ENCODE measurements at places on chromosomes 4 and X.
A peak's percentile ranks its signal among the peaks of the same experiment; 100 is the strongest.

GRCh38 chr4:169131556-169132208 is 121.6 kb upstream of the CBR4 start:
- no peak for DNase-seq

- no peak for DNase-seq
These were observed 114.0 kb downstream of the PCDH10 start for GRCh38 chr4:133263104-133263503.

DNA sequence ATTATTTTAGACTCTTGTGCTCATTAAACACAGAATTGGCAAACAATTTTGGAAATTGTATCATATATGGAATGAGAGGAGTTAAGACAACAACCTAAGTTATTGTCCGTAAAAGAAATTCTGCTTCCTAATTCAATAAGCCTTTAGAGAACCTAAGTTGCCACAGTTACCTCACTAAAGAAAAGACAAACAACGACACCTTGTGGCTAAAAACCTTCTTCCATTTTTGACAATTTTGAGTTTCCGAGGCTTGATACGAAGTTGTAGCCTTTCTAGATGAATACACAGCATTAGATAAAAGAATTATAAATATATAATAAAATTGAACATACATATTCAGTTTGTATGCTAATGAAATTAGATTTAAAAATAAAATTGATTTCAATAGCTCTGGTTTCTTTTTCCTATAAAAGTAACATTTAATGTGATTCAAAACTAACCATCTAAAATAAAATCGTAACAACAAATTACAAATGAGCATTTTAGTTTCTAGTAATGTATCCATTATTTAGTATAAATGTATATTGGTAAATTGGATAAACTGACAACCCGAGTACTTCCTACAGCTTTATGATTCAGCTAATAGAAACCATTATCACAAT is 275.1 kb downstream of the GPM6A start:
- no peak for DNase-seq

DNA sequence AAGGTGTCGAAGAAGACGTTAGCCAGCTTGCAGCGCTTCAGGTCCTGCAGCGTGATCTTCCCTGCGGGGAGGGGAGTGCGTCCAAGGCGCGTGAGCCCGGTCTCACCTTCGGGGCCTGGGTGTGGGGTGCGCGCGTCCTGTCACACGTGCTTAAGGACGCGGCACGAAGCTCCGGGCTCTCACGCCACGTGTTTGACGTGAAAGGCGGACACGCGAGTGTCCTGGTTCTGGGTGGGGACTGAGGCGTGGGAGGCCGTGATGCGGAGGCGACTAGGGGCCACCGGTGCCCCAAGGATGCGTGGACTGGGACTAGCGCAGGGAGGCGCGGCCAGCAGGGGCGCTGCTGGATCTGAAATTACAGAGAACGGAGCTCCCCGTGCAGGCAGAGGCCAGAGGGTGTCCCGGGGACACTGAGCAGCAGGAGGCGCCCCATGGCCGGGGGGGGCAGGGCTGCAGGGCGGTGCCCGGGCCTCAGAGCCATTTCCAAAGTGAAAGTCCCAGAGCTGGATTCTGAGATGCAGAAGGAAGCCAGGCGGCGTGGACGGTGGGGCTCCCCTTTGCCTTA is 20.3 kb upstream of the GTPBP6 start:
- DNase-seq: no peak

- no peak for DNase-seq
These were observed 61.1 kb upstream of the RBMX start for GRCh38 chrX:136941396-136942337.

GRCh38 chrX:15522464-15522863 is 21.9 kb downstream of the BMX start:
- DNase-seq: no peak

DNA sequence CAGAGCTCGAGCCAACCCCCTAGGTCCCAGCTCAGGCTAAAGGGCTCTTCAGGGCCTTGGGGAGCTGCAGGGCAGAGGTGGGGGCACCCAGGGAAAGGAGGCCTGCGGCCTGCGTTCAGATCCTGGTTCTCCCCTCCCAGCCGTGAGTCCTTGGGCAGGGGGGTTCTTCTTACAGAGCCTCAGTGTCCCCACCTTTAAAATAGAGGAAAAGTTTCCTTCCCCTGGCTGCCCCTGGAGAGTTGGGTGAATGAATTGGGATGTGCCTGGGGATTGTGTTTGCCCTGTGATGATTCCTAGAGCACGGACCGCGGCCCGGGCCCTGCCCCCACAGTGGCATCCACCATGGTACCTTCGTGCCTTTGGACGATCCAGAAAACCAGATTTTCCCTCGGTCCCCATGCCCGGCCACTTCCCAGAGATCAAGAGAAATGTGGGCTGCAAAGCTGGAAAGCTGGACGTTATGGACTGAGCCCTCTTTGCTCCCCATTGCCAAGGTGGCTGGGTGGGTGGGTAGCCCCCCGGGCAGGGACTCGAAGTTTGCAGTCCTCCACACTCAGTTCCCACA is 11.4 kb downstream of the HTRA3 start:
- DNase-seq: no peak

DNA sequence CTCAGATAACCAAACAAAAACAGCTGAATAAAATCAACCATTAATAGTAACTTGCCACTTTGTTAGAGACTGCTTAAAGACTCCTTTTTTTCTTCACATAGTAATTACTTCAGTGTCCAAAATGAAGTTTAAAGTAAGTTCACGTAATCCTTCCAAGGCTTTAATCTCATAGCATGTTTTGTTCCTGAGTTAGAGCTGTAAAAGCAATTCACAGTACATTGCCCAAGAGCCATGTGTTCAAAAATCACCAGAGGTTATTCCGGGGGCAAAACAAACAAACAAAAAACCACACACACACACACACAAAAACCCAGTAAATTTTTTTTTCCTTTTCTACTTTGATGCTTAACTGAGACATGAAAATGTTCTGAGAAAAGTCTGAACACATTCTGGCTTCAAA is 6.1 kb downstream of the GPR82 start:
- DNase-seq: no peak

DNA sequence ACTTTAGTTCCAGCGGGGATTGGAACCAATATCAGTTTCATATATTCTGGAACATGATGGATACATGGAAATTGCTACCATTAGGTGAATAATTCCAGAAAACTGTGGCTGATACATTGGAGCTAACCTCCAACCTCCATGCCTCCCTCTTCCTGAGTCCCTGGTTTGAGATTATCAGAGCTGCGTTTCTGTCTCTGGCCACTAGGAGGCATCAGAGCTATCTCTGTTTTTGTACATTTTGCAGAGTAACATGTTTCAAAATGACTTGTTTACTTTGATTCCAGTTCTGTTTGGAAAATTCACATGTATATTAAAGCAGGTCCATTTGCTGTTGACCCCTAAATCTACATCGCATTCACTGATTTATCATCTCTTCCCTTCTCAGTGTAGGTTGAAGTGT is 2.4 kb upstream of the RAB40AL start:
- DNase-seq: no peak

DNA sequence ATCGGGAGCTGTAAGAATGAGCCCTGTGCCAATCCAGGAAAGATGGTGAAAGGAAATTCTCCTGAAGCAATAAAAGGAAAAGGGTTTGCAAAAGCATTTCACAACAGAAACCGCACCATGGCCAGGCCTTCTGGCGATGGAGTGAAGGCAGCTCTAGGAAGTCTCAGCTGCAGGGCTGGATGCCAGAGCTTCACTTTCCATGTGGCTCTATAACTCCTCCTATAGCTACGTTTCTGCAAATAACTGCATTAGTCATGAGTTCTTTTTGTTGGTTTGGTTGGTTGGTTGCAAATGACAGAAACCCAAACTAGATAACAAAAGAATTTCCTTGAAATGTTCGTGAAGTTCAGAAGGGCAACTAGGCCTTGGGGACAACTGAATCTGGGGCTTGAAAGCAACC is 84.6 kb downstream of the RELL1 start:
- no peak for DNase-seq

DNA sequence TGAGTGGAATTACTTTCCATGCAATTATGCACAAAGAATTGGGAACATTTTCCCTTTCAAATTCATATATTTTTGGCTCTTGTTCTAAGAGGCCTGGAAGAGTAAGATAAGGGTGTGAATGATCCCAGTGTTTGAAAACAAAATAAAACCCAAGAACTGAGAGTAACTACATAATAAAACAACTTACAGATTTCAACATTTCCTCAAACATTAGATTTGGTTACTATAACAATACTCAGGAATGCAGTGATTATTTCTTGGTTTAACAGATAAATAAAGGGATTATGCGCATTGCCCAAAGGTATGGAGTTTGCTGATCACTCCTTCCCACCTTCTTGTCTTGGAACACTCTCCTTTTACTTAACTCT is 292.5 kb downstream of the CAMK2D start:
- no peak for DNase-seq

GRCh38 chr4:8534129-8534528 is 46.1 kb upstream of the GPR78 start:
- DNase-seq: no peak

GRCh38 chr4:122666527-122667245 is 45.8 kb upstream of the IL21 start:
- DNase-seq: no peak

GRCh38 chrX:94454159-94454558 is 780.2 kb downstream of the FAM133A start:
- no peak for DNase-seq

DNA sequence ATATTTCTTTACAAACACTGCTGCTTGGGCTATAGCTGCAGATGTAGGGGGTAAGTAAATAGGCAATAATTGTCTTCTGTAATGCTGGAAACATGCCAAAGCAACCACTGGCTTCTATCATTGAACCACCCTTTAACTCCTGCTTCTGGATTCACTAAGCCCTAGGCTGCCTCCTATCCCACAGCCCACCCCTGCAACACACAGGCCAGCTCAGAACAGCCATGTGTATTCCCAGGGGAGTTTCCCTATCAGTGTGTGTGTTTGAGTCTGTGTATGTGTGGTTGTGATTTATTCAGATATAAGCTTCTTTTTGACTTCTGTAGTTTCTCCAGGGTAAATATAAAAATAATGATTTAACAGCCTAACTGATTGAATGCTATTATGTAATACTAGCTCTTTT is 291.3 kb downstream of the PCDH10 start:
- no peak for DNase-seq

GRCh38 chr4:18767921-18768320 is 746.4 kb upstream of the LCORL start:
- no peak for DNase-seq

GRCh38 chrX:153625271-153626024 is 21.6 kb upstream of the DUSP9 start:
- no peak for DNase-seq

DNA sequence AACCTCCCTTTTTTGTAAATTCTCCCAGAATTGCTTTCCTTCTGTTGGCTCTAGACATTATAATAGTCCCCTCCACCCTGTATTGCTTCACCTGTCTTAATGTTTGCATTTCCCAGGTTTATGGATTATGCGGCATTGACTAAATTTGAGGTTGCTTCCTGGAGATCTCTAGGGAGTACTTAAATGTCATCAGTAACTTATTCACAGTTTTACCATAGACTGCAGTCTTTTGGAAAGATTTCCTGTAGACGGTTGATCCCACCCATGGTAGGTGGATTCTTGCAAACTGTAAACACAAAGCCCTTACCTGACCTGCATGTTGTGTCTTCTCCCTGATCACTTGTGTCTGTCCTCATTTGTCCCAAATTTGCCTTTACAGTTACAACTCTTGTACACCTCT is 6.2 kb upstream of the NOX1 start:
- DNase-seq: no peak

DNA sequence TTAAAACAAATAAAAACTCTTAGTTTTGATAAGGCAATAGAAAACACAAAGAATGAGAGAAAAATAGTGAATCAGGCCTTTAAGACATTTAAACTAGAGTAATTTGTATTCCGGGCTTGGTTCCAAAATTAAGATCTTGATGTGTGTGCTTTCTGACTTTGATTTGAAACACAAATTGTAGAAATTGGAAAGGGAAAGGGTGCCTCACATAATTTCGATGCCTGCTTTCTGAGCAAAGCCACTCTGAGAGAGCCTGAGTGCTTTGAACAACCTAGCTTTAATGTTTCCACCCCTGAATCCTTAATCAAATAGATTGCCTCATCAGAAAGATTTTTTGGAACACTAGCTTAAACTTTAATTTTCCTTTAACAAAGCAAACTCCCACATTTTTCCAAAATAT is 666.8 kb downstream of the PCDH18 start:
- no peak for DNase-seq

DNA sequence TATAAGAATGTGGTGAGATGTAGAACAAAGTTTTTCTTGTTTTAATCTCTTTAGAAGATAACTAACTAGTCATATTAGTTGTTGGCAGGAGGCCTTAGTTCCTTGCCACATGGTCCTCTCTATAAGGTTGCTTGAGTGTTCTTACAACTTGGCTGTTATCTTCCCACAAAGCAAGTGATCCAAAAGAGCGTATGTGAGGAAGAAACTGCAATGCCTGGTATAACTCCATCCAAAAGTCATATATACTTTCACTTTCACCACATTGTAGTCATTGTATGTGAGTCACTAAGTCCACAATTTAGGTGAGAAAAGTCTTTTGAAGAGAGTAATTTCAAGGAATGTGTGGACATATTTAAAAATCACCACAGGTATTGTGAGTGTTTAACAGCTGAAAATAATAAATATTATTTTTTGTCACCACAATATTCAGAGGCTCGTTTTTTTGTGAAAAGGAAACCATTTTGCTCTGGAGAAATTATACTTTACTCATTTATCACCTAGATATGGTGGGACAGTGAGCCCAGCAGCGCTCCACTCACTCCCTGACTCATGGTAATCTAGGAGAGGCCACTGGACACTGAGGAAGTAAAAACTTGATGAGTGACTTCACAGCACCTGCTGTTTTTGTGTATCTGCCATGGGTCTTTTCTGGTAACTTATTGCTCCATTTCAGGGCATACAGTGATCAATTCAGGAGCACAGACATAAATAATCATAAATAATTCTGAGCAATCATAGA is 369.4 kb upstream of the NDST3 start:
- DNase-seq: no peak

- no peak for DNase-seq
These were observed 3.9 kb upstream of the SAT1 start for GRCh38 chrX:23779025-23779424.

DNA sequence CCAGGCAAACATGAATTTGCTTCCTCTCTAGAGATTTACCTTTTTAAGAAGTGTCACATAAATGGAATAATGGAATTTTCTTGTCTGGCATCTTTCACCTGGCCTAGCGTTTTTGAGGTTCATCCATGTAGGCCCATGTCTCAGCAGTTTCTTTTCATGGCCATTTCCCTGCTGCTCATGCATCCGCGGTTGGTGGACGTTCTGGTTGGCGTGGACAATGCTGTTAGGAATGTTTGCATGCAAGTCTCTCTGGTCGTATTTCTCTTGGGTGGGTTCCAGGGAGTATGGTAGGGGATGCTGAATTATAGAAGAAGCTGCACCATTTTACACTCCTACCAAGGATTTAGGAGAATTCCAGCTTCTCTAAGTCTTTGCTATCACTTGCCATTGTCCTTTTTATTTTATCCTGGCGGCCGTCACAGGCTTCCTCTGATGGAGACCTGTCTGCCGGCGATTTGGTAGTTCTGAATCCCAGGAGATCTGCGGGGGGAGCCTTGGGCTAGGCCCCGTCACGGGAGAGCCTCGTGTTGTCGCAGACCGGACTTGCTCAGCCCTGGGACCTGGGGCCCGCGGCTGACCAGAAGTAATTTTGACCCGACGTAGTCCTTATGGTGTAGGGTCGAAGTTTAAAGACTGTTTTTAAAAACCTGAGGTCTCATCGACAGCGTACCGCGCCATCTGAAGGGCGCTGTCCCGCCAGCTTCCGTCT is 56.9 kb upstream of the TADA2B start:
- peak; percentile 75 for DNase-seq
